ENCODE measurements at places on chromosomes 11 and 22.

GRCh38 chr22:22936180-22936914 is 48.7 kb downstream of the IGLL5 start:
- DNase-seq: no peak

GRCh38 chr22:46180370-46181137 is 30.2 kb downstream of the PPARA start:
- DNase-seq: no peak

GRCh38 chr11:104694259-104695064 is 203.8 kb downstream of the CASP12 start:
- DNase-seq: peak; percentile 67

GRCh38 chr11:73528483-73529203 is 69.3 kb downstream of the FAM168A start:
- DNase-seq: peak; percentile 59

DNA sequence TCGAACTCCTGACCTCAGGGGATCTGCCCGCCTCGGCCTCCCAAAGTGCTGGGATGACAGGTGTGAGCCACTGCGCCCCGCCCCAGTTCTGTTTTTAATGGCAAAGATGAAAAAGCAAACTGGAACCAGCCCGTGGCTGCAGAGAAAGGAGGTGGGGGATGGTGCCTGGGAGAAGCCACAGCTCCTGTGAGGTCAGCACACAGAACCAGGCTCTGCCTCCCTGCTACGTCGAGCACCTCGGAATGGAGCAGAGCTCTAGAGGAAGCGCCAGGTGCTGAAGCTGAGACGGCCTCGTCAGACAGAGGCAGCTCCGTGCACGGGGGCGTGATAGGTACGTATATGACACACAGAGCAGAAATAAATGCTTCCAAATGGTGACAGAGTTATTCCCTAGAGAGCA is 8.5 kb downstream of the DRD4 start:
- no peak for DNase-seq

DNA sequence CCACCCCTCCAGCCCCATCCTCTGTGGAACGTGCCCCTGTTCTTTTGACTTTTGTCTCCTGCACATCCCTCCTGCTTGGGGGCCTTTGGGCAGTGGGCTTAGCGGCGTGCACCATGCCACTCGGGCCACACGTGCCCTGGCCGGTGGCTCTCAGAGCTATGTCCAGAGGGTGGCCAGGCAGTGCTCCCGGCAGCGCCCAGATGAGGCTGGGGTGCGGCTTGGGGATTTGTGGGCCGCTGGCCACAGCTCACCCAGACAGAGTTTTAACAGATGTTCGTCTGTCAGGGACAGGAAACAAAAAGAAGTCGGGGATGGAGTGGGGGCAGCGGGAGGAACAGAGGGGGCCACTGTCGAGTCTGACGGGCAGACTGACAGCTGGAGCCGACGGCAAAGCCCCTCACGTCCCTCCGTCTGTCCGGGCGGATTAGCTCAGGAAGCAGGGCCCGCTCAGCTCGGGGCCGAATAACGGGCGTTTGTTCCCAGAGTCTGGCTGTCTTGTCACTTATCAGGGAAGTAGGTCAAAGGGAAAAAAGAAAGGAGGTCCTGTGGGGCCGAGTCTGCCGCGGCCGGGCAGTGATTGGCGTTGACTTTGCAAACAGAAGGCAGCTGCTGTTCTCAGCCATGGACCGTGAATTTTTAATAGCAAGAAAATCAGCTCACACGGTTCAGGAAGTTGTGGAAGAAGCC is 61.6 kb downstream of the LRP5 start:
- DNase-seq: peak; percentile 15

- peak; percentile 67 for DNase-seq
Measured at GRCh38 chr11:74749127-74749964, 697 bp downstream of the RNF169 start.

- peak; percentile 84 for DNase-seq
Measured at GRCh38 chr11:128575961-128576350, 11.4 kb downstream of the ETS1 start.

- no peak for DNase-seq
Measured at GRCh38 chr11:43872995-43873394, 7.6 kb upstream of the ALKBH3 start.

GRCh38 chr22:17218341-17218740 is 894 bp downstream of the ADA2 start:
- no peak for DNase-seq

GRCh38 chr11:117092951-117093590 is 5.2 kb downstream of the SIK3 start:
- DNase-seq: peak; percentile 71

GRCh38 chr11:17610085-17610894 is 63.2 kb downstream of the OTOG start:
- DNase-seq: no peak

DNA sequence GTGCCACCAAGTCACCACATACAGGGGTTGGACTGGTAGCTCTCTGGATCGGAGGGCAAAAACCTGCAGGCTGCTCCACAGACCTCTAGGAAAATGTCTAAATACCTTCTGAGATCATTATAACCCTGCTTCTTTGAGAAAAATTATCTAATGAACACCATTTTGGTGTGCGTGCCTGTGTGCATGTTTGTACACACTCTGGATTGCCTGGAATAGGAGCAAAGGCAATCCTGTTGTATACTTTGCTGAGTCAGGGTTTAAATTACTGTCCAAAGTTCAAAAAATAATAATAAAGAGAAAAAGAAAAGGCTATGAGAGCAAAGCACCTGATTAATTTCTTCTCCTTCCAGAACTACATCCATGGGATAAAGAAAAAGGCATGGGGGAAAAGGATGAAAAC is 11.0 kb downstream of the JAML start:
- DNase-seq: no peak

GRCh38 chr11:12581923-12582322 is 92.3 kb upstream of the TEAD1 start:
- no peak for DNase-seq

DNA sequence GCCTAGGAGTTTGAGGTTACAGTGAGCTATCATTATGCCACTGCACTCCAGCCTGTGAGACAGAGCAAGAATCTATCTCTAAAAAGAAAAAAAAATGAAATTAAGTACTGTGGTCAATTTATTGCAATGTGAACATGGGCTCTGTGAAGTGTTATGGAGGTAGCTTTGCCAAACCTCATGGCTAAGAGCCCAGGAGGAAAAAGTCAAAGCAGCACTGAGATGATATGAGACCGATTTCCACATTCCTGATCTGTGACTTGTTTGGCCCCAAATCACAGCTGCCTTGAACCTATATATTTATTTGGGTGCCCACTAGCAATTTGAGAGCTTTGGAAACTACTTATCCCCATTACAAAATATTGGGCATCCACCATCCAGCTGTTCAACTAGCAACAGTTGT is 29.8 kb upstream of the TMEM135 start:
- DNase-seq: no peak

- DNase-seq: no peak
Measured at GRCh38 chr11:134555510-134555909, 143.5 kb upstream of the B3GAT1 start.

- no peak for DNase-seq
Measured at GRCh38 chr22:21038405-21038804, 6.0 kb upstream of the SLC7A4 start.

DNA sequence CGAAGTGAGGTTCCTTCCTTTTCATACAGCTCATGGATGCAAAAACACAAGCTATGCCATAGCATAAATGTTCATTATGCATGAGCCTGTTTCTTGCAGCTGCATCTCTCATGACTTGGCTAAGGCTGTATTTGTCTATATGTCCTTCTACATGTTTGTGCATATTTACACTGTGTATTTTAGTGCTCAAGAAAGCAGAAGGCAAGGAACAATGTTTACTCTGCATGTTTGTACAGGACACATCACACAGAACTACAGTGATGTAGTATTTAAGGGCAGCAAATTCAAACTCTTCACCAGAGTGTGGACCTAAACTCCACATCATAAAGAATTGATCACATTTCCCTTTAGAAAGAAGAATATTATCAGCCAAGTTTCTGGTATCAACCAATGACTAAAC is 170.3 kb downstream of the CADM1 start:
- no peak for DNase-seq

GRCh38 chr11:35722641-35723040 is 60.1 kb downstream of the TRIM44 start:
- no peak for DNase-seq

GRCh38 chr11:108218912-108219783 is 3.3 kb downstream of the NPAT start:
- DNase-seq: no peak

GRCh38 chr22:31287818-31288495 is 4.3 kb downstream of the PIK3IP1 start:
- peak; percentile 41 for DNase-seq

DNA sequence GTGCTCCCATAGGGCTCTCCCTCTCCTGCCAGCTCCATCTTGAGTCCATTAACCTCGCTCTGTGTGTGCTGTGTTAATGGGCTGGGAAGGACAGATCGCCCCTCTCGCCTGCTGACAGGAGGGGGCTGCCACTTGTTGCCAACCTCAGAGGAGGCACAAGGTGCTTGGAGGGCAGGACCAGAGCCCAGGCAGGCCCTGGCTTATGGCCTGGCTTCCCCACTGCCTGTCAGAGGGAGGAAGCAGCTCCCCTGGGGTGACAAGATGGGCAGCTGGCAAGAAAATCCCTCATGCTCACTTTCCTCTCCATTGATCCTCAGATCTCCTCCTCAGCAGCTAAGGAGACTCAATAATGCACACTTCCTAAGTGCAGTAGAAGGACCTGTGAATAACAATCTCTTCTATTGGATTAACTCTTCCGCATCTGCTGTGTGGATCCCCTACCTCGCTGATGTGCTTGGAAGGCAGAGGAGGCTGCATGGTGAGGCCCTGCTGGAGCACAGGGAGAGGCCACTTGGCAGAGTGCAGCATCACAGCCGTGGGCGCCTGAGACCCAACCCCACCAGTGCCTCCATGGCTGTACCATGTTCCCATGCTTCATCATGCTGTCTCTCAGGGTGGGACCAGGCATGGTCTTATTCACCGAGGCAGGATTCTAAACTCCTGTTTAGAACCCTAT is 70.3 kb downstream of the TRIM29 start:
- DNase-seq: no peak

DNA sequence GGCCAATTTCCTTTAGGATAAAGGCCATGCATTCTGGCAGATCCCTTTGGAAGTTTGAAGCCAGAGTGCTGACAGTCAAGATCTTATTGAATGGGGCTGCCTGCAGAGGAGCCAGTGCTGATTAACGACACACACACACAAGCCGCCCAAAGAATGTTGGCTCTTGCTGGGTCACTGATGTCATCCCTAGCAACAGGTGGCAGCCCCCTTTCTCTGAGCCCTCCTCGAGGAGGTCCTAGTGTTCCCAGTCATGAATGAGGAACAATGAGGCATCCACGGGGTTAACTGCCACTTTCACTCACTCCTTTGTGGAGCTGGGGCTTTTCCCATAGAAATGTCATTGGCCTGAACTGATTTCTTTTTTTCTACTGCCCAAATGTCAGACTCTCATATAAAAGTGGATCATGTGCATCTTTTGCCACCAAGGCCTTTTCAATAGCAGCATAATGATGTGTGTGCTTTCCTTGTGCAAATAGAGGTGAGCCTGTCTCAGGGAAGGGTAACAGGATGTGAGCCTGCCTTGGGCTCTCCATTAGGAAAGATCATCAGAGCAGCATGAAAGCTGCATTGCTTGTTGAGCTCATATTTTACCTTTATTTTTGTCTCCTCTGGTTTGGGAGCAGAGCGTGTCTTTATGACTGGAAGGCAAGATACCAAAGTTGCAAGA is 301.8 kb upstream of the MTNR1B start:
- no peak for DNase-seq

Data from suppressor macrophage treated with lipopolysaccharide for 4 hours (primary cell).